ENCODE measurements at places on chromosomes 4 and X. TPM values are rescaled to one million over a fixed set of nuclear protein-coding genes. Genes with fewer than 3 reads are reported as not detected.

GRCh38 chrX:154472685-154473632 is 6.1 kb downstream of the LAGE3 start:
- DNase-seq: no peak

GRCh38 chr4:119130365-119131065 is 5.1 kb upstream of the MYOZ2 start:
- DNase-seq: no peak

DNA sequence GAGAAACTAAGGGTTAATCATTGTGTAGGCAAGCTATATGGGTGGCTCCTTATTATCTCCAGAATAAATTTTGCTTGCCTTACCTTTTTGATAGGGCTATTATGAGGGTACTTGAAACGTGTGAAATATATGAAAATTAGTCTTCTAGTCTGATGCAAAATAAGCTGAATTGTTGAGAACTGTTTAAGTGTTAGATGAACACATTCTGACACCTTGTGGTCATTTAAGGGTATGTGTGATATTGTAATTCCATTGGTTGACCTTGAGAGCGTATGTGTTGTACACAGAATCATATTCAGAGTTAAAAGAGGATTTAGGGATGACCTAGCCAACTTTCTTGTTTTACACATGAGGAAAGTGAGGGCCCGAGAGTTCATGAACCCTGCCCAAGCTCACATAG is 44.6 kb upstream of the LINC00632 start:
- DNase-seq: no peak

- DNase-seq: peak; percentile 60
Observed at GRCh38 chrX:33969105-33969504, 163.0 kb downstream of the FAM47A start.

- DNase-seq: no peak
Observed at GRCh38 chr4:150181536-150181935, 103.3 kb downstream of the DCLK2 start.

DNA sequence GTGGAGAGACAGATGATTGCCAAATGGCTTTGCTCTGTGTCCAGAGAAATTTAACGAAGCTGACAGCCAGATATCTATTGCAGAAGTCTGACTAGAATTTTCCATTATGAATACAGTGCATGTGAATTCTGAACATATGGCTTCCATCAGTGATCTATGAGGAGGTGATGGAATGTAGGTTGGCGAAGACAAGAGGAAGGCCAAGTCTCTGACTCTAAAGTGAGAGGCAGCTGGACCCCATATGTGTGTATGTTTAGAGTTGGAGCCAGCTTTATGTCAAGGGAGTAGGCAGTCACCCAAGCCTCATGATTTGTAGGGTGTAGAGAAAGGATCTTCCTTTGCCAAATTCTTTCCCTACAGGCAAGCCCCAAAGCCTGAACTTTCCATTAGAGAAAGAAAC is 76.2 kb upstream of the TEX13D start:
- no peak for DNase-seq

DNA sequence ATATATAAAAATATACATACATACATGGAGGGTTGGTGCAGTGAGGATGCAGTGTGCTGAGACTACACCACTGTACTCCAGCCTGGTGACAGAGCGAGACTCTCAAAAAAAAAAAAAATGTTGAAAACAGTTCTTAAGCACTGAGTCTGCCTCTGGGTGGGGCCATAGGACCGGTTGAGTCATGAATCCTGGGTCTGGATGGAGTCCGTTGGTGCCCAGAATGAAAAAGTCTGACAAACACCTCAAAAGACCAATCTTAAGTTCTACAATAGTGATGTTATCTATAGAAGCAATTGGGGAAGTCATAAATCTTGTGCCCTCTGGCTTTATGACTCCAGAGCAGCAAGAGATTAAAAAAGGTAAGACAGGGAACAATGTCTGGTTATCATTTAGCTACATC is 70.4 kb downstream of the FGFBP1 start:
- DNase-seq: no peak

DNA sequence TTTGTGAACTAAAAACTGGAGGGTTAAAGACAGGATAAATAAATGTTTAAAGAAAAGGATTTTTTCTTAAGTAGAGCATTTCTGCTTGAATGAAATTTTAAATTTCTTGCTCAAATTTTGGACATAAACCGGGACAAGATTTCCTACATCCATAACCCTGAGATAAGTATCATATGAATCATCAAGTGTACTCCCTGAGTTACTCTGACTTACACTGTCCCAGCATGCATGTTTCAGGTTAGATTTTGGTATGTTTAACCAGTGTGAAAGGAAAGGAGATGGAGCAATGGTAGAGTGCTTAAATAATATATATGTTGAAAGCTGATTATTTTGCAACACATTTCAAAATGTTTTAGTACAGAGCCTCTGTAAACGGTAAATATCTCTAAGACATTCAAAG is 175.2 kb downstream of the ADGRL3 start:
- no peak for DNase-seq

DNA sequence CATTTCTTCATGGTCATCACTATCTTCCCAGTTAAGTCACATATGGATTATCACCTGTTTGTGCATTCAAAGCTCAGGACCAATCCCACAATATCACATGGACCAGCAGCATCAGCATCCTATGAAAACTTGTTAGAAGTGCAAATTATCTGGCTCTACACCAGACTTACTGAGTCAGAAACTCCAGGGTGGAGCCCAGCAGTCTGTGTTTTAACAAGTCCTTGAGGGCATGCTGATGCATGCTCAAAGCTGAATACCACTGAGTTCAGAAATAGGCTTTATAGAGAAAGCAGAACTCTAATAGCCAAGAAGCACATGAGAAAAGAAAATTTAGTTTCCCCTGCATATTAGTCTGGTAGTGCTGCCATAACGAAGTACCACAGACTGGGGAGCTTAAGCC is 62.4 kb upstream of the GABRQ start:
- no peak for DNase-seq

- no peak for DNase-seq
Observed at GRCh38 chr4:145865274-145865941, 73.2 kb downstream of the ZNF827 start.

DNA sequence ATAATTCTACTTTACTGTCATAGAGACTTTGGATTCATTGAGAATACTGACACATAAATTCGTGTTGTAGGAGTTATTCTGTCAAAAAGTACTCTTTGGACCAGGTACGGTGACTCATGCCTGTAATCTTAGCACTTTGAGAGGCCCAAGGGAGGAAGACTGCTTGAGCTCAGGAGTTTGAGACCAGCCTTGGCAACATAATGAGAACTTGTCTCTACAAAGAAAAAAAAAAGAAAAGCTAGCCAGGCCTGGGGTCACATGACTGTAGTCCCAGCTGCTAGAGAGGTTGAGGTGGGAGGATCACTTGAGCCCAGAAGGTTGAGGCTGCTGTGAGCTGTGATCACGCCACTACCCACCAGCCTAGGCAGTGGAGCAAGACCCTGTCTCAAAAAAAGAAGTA is 54.9 kb downstream of the WDR19 start:
- DNase-seq: no peak

GRCh38 chr4:14125375-14126129 is 498.0 kb upstream of the BOD1L1 start:
- DNase-seq: no peak

DNA sequence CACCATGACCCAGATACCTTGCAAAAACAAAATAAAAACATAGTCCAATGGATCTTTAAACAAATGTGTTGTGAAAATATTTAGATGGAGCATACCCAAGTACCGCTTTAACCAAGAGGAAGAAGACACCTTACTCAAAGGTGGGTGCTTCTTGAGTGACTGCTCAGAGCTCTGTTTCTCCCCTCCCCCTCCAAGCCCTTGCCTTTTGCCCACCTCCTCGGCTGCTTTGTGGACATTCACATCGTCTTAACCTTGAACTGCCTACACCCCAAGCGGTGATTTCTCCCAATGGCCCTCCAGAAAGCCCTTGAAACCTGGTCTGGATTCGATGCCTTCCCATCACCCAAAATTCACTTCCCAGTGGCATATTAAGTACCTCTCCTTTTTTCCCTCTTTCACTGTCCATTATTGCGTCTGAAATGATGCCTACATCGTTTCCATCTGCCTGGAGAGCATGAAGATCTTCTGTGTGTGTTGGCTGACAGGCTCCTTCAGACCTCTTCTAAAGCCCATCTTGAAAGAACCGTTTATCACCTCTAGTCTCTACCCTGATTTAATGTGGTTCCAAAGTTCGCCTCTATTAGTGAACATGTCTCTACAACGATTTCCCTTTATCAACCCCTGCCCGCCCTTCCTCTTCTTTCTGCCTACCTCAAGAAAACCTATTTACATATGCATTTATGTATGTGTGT is 968 bp downstream of the GPRIN3 start:
- DNase-seq: no peak

DNA sequence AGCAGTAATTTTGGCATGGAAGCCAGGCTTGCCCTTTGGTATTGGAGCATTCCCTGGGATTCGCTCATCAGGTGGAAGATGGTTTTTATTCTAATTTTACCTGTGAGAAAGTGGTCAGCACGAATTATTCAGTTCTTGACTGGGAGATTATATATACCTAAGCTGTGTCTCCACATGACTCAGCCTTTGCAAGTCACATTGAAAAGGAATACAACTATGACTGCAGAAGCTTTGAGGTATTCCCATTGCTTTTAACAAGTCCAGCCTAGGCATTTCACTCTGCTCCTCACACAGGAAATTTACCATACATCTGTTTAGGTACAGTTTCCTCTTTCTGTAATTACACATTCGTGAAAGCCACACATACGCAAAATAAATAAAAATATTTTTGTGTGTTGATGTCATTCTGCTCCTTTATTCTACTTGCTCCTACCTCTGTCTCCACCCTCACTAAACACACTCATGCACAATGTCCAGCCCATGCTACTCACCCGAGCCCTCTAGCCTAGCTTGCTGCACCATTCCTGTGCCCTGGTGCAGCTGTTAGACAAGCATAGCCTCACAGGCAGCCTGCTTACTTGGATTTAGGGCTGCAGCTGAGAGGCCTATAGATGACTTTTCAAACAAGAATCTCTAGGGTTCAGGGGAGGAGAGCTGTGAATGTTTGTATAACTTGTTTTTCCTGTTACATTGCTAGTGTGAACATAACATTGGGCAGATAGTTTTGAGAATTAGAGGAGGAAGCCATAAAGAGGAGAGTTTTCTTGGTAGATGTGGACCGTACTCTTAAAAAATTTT is 504.4 kb upstream of the FAT1 start:
- no peak for DNase-seq

Gene GRID2
- total RNA-seq: not detected

Gene TCEAL7
- 16.5 TPM for total RNA-seq

Gene FGD1
- 21.4 TPM for total RNA-seq

Gene SHOX
- total RNA-seq: 0.15 TPM

Gene FRMD7
- 0.34 TPM for total RNA-seq

Gene RIBC1
- 0.99 TPM for total RNA-seq

Gene NAP1L5
- 5.8 TPM for total RNA-seq

Gene GASK1B
- total RNA-seq: 37.6 TPM

Gene PIN4
- 8.7 TPM for total RNA-seq

Gene RXFP1
- total RNA-seq: not detected

Gene HDAC8
- total RNA-seq: 22.2 TPM
